Left hindlimb (tissue), 1 donor: ENCODE measurements at places on chromosomes 5 and 9.

GRCh38 chr5:89396278-89396954 is 513.4 kb upstream of the MEF2C start:
- DNase-seq: no peak

DNA sequence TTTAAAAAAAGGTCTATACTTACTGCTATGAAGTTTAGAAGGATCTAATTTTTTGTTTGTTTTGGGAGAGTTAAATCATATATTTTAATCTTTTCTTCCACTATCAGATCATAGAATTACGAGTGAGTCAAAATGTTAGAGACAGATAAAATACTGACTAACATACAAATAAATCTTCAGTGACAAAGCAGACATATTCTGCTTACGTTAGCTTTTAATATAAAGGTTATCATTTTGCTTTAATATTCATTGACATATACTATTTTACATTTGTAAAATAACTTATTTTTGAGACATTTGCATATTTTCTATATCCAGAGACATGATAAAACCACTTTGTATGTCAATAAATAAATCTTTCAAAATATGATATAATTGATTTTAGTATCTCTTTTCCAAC is 64.6 kb upstream of the GABRA1 start:
- DNase-seq: no peak

- DNase-seq: peak; percentile 47
These were observed 496 bp downstream of the MAPK9 start for GRCh38 chr5:180291234-180291940.

DNA sequence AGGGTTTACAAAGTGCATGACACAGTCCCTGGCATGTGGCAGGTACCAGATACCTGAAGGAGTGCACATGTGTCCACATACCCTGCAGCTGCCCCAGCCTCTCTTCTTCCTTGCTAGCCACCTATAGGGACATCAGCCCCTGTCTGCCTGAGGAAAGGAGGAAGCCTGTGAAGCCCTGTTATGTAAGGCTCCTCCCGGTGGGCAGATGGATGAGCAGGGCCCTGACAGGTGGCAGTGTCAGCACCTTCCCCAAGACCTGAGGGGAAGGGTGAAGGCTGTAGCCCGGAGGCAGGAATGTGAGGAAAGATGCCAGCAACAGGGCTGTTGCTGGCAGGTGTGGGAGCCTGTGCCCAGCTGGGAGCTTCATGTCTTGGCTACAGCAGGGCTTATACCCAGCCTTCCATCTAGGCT is 21.7 kb downstream of the TCF7 start:
- DNase-seq: no peak

DNA sequence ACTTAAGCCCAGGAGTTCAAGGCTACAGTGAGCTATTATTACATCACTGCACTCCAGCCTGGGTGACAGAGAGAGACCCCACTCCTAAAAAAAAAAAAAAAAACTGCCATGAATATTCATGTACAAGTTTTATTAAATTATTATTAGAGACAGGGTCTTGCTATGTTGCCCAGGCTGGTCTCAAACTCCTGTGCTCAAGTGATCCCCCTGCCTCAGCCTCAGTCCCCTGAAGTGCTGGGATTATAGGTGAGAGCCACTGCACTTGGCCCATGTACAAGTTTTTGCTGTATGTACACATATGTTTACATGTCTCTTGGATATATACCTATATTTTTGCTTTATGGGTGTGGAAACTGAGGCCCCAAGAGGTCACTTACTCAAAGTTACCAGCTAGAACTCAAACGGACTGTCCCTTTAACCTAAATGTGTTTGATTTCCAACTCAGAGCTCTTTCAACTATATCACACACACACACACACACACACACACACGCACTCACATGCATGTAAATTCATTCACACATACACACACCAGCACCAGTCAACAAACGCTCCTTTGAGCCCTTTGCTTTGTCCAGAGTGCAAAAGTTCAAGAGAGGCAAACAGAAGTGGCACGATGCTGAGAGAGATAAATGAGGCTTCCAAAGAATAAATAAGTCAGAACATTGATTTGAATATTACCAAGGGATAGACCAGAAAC is 42.3 kb upstream of the STRBP start:
- DNase-seq: no peak

GRCh38 chr9:69130456-69131441 is 43.3 kb upstream of the TJP2 start:
- DNase-seq: no peak

GRCh38 chr5:55620009-55620765 is 85.4 kb upstream of the PLPP1 start:
- no peak for DNase-seq

DNA sequence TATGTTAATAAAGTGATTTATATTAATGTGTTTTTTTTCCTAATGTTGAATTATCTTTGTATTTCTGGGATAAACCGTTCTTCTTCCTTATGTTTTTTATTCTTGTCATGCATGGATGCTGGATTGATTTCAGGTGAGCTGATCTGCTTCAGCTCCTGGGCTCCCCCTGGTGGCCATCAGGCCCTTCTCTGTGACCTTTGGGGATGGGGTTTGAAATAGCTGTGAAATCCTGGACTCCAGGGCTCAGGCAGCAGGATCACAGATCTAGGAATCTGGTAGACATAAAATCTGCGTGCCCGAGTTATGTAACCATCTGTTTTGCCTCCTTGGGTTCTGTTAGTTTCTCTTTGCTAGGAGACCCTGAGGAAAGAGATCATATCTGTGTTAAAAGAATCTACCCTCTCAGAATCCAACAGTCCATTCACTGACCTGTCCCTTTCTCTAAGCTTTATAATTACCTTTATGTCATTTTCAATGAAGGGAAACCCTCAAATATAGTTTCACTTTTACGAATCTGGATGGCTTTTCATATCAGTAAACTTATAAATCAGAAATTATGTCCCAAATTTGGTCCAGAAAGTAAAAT is 12.2 kb upstream of the OR13J1 start:
- peak; percentile 87 for DNase-seq

DNA sequence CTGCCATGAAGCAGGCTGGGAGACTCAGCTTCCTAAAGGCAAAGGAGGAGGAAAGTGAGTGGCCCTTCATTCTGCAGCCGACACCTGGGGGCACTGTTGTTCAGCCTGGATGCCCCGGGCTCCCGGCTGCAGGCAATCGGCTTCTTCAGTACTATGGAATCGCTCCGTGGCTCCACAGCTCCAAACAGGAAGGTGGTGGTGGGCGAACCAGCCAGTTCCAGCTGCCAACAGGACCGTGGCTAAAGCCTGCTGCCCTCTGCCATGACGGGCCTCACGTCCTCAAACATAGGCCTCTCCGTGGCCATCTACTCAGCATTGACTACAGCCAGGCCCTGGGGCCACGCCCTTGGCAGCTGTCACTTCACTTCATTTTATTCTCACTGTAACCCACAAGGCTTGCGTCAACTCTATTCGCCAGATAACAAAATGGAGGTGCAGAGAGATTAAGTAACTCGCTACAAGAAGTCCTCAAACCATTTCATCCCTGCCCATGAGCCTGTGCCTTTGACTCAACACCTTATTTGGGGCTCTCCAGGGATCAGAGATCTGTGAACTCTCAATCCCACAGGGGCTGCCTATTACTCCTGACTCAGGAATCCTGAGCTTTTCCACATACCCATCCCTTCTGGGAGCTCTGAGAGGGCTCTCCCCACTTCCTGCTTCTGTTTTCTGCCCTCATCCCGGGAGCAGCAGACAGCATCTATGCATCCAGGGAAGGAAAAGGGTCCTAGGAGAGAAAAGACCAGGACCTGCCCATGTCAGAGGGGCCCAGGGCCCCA is 38.0 kb downstream of the PAX5 start:
- DNase-seq: peak; percentile 42

DNA sequence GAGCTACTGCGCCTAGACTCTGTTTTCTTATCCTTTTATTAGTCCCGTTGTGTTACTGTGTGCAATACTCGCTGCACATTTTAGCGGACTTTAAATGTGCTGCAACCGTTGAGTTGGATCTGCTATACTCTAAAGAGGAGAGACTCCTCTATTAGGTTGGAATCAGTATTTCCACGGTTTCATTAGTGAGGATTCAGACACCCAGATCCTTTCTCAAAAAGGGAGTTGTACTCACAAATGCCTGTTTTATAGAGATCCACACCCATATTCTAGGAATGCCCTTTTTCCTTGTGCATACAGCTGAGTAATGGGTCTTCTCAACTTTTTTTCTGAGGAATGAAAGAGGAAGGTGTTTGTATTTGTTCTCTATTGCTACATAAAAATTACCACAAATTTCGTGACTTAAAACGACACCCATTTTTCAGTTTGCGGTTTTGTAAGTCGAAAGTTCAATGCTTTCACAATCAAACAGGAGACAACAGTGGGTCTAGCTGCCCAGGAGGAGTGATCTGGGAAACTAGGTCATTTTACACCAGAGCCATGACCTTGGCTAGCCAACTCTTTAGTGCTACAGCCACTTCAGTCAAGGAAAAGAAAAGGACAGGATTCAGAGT is 52.8 kb upstream of the SLC44A1 start:
- no peak for DNase-seq
